ENCODE measurements at places on chromosomes 16 and 17.

- no peak for DNase-seq
Observed at GRCh38 chr16:84497418-84498222, 6.8 kb downstream of the MEAK7 start.

DNA sequence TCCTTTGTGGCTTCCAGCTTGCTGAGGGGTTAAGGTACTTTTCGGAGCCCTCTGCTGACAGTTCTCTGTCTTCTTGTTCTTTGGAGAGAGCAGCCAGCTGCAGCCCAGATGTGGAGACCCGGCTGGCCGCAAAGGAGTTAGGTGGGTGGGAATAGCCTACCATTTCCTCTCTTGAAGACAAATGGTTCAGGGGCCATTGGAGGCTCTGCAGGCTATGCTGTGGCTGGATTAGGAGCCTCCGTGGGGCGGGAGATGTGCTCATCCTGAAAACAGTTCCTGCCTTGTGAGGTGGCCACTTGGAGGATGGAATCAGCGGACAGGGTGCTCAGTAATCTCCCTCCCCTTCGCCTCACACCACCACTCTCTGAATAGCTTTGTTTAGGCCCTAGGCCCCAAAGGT is 30.3 kb downstream of the MEOX1 start:
- DNase-seq = no peak

DNA sequence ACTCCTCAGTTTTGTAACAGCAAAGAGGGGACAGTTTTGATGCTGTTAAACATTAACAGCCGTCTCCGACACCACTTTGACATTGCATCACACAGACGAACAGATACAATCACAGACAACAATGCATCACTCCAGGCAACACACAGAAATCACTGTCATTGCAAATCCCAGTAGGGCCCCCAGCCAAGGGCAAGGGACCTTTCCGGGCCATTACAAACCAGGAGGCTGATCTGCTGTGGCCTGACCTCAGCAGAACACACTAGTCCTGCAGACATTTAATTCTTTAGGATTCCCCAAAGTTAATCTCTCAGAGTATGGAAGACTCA is 136.2 kb upstream of the RCVRN start:
- DNase-seq = no peak

GRCh38 chr17:7755095-7755890 is 37.7 kb downstream of the DNAH2 start:
- no peak for DNase-seq

DNA sequence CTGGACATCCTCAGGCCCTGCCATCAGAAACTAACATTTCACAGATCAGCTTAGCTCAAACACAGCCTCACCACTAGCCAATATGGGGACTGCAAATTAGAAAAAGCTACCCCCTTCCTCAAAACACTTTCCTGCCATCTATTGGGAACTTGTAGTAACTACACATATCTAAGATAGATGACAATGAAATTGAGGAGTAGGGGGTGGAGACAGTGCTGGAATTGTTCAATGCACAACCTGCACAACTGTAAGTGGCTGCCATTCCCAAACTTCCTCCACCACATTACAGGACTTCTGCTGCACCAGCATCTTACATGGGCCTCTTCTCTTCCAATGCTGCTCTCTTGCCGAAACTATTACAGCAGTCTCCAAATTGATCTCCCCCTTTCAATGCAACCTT is 21.9 kb downstream of the AIPL1 start:
- DNase-seq = no peak

DNA sequence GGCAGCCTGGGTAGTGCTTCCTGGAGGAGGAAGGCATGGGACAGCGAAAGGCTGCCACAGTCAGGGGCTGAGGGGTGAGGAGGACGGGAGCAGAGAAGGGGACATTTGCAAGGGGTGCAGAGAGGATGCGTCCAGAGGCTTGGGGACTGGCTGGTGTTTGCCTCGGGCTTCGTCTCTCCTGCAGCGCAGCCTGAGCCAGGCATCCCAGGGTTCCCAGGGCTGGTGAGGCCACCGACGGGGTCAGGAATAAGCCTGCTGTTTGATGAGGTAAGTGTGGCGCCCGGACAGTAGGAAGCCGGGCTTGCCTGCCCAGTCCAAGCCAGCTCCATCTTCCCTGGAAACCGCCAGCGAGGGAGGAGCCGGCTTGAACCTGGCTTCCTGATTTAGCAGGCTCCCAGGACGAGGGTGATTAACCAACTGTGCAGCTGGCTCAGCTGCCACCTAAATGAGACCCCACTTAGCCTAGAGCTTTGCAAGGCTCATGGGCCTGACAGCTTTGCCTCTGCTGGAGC is 47.8 kb downstream of the PITPNM3 start:
- no peak for DNase-seq

All from activated T-cell treated with anti-CD3 and anti-CD28 coated beads for 1 hour (primary cell).